Activated T-cell treated with anti-CD3 and anti-CD28 coated beads, Interleukin-2, amount 50 U/mL, for 72 hours (primary cell): ENCODE measurements at places on chromosomes 7 and 10. TPM values are rescaled to one million over a fixed set of nuclear protein-coding genes. Genes with fewer than 3 reads are reported as not detected.

DNA sequence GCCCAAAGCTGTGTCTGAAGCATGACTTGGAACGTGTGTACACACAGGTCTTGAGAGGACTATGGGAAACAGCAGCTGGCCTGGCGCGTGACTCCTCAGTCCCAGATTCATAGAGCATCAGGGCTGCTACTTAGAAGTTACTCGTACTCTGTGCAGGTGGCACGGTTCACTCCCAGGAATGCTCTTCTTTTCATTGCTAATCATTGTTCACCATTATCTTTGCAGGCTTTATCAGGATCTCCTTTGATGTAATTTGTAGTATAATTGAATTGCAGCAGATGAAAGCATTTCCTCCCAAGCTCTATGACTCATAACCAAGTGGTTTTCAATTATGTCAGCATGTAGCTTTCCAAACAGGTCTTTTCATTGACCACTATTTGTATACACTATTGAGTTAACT lies 938.9 kb downstream of the NRG3 start:
- no peak overlapping the region for H3K27ac ChIP-seq
- no peaks in the 10 kb centered on the region for H3K4me1 ChIP-seq

- DNase-seq, result no peak
- H3K4me1 ChIP-seq, result no peaks in the 10 kb centered on the region
- H3K4me3 ChIP-seq, result no peak overlapping the region
- H3K36me3 ChIP-seq, result no peaks in the 10 kb centered on the region
Measured at GRCh38 chr10:114115661-114116445, 58.1 kb downstream of the CCDC186 start.

OR9A2 gene
- total RNA-seq, result not detected

GRCh38 chr10:21493784-21494183 lies 31.7 kb downstream of the SKIDA1 start:
- no peak for DNase-seq
- peaks cover 52% of the 10 kb centered on the region for H3K27me3 ChIP-seq
- peak overlapping the region; percentile 88 for H3K4me3 ChIP-seq
- H3K27ac ChIP-seq, result no peak overlapping the region

ASIC3 gene
- 15.7 TPM for total RNA-seq

DNA sequence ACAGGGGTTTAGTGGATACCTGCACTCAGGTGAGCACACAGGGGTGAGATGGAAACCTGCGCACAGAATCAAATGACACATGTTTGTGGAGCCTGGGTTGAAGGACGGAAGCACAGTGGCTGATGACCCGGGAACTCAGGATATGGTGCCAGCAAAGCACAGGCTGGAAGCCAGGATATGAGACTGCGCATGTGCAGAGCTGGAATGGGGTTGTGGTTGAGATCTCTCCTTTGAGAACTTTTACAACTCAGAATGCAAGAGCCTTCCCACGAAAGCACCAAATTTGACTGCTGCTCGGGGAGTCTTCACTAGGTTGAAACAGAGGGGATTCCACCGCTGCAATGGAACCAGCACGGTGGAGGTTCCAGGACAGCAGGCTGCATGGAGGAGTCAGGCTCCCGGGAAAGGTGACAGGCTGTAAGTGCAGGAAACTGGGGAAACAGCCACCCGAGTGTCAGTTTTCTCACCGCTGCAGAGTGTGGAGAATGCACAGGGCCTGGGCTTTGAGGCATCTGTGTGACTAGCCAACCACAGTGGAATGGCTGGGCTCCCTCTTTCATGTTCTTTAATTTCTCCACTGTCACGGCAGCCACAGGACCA lies 133.4 kb upstream of the TCERG1L start:
- no peaks in the 10 kb centered on the region for H3K36me3 ChIP-seq
- H3K27me3 ChIP-seq, result no peaks in the 10 kb centered on the region
- no peak overlapping the region for H3K27ac ChIP-seq
- DNase-seq, result no peak
- no peaks in the 10 kb centered on the region for H3K4me1 ChIP-seq

DNA sequence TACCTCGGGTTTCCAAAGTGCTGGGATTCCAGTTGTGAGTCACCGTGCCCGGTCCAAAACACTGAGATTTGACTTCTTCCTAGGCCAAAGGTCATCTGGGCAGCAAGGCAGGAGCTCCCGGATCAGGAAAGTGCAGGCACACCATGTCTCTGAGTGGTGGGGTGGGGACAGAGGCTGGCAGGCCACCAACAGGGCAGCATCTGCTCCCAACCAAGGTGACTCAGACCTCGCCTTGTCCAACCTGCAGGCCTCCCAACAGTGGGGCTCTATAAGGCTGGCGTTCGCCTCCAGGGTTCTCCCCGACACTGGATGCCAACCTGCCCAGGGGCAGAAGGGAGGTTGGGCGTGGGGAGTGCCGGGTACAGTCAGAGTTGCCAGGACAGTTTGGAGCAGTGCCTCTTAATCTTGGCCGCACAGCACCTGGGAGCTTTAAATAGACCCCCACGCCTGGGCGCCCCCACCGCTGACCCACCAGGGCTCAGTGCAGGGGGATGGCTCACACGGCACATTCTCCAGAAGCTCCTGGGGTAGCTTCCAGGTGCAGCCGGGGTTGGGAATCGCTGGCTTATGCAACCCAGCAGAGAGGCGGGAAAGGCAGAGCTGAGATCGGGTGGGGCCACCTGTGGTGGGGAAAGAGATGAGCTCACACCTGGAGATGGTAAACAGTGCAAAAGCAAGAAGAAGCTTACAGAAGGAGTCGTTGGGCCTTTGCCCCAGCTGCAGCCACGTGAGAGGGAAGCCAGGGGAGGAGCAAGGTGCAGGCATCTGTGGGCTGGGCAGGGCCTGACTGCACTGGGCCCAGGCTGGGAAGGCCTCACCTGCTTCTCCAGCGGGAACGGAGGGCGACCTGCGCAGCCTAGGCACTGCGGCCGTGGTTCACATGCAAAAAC lies 10.9 kb downstream of the CALML5 start:
- H3K36me3 ChIP-seq, result peaks cover 1% of the 10 kb centered on the region
- no peak overlapping the region for H3K4me3 ChIP-seq
- peaks cover 10% of the 10 kb centered on the region for H3K4me1 ChIP-seq
- no peak overlapping the region for H3K27ac ChIP-seq
- no peaks in the 10 kb centered on the region for H3K27me3 ChIP-seq

DNA sequence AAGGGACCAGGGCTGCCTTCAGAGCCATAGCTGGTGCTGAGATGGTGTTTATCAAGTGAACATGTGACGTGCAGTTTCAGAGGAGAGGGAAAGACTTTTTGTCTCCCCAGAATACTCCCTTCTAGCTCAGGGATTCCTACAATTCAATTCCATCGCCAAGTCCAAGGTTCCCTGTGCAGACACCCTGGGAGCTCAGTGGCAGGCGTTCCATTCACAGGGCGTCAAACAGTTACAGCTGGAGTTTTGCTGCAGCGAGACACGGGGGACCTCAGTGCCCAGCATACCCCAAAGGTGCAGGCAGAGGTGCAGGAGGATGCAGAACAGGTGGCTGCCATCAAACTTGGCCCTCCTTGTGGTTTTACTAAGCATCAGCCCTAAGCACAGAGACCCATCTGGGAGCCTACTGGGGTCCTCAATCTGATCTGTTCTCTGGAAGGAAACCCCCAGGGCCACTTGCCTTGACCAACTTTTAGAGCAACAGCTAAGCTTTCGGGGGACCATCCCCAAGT lies 846 bp upstream of the CALML5 start:
- no peak for DNase-seq
- H3K36me3 ChIP-seq, result no peaks in the 10 kb centered on the region
- H3K4me1 ChIP-seq, result no peaks in the 10 kb centered on the region
- H3K27ac ChIP-seq, result no peak overlapping the region
- no peak overlapping the region for H3K4me3 ChIP-seq

DNA sequence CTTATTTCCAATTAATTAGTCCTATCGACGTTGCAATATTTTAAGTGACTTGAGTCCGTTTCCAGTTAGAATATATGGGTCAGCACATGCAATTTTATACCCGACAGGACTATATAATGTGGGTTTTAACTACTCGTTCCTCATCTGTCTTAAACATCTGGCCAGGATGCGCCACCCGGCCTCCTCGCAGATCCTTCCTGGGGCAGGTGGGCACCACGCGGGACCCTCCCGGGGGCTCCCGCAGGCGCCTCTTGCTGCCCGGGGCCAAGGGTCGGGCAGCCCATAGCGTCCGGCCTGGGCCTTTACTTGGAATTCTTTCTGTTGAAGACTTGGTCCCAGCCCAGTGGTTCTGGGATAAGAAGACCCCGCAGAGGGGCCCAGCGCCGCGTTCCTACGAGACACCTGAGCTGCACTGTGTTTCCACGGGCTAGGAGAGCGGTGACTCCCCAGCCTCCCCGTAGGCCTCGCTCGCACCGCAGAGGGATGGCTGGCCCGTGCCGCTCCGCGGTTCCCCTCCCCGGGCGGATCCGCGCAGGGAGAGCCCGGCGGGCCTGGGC lies 10.1 kb upstream of the MNX1 start:
- H3K4me3 ChIP-seq, result no peak overlapping the region
- no peaks in the 10 kb centered on the region for H3K36me3 ChIP-seq
- H3K27ac ChIP-seq, result no peak overlapping the region
- H3K4me1 ChIP-seq, result peaks cover 39% of the 10 kb centered on the region
- no peak for DNase-seq

DNA sequence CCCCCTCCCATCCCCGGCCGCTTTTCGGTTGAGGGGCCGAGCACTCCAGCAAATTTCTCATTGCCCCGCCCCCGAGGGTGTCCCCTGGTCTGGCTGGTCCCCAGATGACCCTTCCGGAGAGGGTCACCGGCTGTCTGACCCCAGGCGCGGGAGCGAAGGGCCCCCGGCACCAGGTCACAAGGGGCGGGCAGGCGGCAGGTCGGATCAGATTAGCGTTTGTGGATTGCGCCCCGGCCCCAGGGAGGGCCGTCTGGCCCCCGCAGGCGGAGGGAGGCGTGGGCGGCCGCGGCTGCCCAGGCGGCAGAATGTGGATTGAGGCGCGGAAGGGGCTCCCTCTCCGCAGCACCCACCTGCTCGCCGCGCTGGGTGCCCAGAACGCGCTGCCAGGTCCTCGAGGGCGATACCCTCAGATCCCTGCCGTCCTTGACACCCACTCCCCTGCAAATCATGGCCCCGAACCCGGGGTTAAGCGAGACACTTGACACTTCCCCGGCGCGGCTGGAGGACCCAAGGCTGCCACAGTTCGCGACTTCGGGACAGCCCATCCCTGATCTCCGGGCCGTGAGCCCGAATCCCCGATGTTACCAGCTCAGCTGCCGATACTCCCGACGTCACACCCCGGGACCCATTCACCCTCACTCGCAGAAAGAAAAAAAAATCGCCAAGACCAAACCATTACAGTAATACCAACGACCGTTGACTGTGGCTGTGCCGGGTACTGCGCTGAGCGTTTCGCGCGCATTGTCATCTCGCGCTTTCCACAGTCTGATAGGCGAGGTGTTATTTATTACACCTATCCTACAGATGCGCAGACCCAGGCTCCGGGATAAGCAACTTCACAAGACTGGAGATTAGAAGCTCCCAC lies 953 bp downstream of the NODAL start:
- peaks cover 39% of the 10 kb centered on the region for H3K27me3 ChIP-seq
- peak overlapping the region; percentile 79 for H3K4me3 ChIP-seq
- no peak overlapping the region for H3K27ac ChIP-seq

DNA sequence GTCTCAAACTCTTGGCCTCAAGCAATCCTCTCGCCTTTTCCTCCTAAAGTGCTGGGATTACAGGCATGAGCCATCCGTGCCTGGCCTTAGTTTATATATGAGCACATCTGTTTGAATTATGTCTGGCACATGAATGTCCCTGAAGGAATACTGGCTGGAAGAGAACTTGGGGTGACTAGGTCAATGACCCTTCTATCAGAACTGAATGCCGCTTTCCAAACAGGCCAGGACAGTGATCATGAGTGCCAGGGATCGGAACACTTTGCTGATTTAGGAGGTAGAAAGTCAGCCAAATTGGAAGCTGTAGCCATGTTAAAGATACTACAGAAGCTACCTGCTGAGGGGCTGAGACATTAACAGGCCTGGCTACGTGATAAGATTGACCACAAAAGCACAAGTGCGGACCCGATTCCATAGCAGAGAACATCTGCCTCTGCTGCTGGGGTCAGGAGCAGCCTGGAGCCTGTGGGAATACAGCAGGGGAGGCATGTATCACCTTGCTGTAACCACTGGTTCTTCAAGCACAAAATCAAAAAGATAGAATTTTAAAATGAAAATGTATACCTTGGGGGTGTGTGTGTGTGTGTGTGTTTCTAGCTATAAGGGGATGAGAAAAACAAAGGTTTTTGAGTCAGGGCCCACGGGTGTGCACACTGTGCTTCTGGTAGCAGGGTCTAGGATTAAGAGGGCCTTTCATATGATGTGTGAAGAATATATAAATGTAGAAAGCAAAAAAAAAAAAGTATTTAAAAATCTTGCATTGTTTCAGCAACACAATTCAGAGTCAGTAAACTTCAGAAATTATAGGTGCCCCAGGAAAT lies 293.7 kb downstream of the BBS9 start:
- no peak for DNase-seq
- H3K27me3 ChIP-seq, result no peaks in the 10 kb centered on the region
- no peaks in the 10 kb centered on the region for H3K36me3 ChIP-seq
- no peak overlapping the region for H3K27ac ChIP-seq
